EL (cell line): ENCODE measurements at places on chromosomes 3 and 15.

DNA sequence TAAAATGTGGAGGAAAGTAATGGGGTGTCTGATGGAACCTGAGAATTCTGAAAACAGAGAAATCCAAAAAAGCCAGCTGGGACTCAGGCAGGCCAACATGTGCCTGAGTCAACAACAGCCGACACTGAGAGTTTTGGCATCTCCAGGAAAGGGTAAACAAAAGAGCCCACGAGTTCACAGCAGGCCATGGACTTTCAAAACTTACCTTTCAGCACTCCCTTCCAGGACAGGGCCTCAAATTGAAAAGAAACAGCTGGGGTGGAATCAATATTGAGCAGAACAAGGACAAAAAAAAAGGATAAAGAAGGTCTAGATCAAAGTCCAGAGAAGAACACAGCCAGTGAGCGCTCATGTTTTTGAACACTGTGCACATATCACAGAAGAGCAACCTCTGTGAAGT is 735.4 kb upstream of the GRM7 start:
- DNase-seq = no peak

- peak; percentile 84 for DNase-seq
Observed at GRCh38 chr3:169759256-169759655, 5.6 kb downstream of the TERC start.

DNA sequence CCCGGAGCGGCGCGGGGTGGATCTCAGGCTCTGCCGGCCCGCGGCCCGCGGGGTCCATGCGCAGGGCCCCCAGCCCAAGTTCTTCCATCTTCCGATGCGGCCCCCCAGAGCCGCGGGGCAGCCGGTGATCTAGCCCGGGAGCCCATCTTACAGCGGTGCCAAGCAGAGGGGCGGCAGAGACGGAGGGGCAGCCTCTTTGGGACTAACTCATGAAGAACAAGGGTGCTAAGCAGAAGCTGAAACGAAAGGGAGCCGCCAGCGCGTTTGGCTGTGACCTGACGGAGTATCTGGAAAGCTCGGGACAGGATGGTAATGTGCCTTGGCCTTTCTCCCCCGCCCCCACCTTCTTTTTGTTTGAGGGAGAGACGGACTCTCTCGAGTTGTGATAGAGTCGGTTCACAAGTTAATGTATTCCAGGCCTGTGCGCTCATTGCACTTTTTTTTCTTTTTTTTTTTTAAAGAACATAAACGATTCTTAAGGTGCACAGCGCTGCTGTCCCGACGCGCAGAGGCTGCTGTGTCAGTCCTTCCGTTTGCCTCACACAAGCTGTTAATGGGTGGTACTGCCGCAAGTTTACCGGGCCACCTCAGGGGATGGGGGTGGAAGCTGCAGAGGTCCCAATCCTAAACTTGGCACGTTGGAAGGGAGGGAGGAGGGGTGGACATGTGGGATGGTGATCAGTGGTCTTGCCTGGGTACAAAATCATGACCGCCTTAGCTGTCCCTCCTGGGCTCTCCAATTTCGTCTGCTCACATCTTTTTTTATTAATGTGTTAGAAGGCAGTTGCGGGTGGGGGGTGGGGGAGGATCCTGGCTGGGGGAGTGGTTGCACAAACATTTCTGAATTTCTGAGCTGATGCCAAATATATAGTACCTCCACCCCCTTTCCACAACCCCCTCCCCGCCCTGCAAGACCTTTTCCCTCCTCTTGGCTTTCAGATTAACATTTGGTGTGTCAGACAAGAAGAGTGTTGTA is 801 bp downstream of the ARHGAP31 start:
- DNase-seq = peak; percentile 51

GRCh38 chr3:50656417-50657195 is 18.1 kb upstream of the DOCK3 start:
- no peak for DNase-seq

- DNase-seq = no peak
Observed at GRCh38 chr3:113847247-113847646, 8.7 kb downstream of the GRAMD1C start.
